ENCODE measurements at places on chromosomes 6 and 20.

DNA sequence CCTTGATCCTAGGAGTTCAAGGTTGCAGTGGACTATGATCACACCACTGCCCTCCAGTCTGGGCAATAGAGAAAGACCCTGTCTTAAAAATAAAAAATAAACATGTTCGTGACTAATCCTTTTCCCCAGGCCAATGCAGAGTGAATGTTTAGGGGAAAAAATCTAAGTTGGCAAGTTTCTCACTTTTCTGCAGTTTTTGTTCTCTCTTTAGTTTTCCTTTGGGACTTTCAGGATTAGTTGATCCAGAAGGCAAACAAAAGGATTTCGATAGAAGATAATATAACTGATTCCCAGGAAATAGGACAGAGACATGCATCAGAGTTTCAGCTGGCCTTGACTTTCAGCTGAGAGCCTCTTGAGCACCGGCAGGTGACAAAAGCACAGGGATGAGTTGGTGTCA lies 53.3 kb downstream of the SOD2 start:
- no peak for DNase-seq

DNA sequence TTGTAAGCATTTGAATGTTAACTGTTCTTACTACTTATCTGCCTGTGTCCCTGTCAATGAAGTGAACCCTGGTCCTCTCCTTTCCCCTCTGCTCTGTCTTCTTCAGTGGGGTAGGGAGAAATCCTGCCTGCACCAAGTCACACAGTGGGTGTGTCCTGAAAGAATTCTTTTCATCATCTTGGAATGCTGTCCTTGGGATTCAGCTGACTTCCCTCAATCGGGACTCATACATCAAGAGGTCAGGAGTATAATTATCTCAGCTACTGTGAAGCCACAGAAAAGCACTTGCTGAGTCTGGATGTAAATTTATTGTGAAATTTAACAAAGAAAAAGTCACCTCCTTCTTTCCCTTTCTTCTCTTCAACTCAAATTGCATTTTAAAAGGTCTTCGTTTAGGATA lies 328.5 kb downstream of the SOX4 start:
- DNase-seq: no peak

- no peak for DNase-seq
Measured at GRCh38 chr6:3773678-3774298, 22.3 kb upstream of the PXDC1 start.

DNA sequence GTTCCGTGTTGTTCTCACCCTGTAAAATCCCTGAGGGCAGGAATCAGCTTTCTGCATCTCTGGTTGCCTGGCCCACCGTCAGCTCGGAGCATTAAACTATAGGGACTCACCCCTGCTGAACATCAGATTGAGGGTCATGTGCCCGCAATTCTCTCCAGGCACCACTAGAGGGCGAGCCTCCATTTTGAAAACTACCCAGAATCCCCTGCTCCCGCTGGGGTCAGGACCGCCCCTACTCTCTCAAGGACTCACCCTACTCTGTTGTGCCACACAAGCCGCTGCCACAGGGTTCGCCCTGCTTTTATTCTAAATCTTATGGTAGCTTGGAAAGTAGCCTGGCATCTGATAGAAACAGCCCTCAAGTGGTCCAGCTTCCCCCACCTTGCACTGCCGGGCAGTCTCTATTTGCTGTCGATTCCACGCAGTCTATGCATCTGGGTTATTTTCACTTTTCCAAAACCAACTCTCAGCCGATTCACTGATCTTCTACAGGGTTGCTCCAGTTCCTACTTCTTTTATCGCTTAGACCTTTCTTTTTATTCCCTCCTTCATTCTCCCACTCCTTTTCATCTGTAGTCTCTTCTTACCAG lies 244.1 kb upstream of the QKI start:
- no peak for DNase-seq

- no peak for DNase-seq
Measured at GRCh38 chr6:158009114-158009891, 27.6 kb downstream of the SYNJ2 start.

DNA sequence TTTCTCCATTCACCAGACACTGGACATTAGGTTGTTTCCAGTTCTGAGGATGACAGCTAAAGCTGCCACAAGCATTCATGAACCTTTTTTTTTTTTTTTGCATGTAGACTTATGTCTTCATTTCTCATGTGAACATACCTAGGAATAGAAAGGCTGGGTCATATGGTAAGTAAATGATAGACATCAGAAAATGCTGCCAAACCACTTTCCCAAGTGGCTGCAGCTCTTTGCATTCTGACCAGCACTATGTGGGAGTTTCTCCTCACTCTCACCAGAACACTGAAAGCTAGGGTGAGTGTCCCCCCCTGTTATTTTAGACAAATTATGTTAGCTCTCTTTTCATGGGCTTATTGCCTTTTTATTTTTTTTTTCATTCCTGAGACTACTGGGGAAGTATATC lies 197.5 kb downstream of the OTOR start:
- DNase-seq: no peak

DNA sequence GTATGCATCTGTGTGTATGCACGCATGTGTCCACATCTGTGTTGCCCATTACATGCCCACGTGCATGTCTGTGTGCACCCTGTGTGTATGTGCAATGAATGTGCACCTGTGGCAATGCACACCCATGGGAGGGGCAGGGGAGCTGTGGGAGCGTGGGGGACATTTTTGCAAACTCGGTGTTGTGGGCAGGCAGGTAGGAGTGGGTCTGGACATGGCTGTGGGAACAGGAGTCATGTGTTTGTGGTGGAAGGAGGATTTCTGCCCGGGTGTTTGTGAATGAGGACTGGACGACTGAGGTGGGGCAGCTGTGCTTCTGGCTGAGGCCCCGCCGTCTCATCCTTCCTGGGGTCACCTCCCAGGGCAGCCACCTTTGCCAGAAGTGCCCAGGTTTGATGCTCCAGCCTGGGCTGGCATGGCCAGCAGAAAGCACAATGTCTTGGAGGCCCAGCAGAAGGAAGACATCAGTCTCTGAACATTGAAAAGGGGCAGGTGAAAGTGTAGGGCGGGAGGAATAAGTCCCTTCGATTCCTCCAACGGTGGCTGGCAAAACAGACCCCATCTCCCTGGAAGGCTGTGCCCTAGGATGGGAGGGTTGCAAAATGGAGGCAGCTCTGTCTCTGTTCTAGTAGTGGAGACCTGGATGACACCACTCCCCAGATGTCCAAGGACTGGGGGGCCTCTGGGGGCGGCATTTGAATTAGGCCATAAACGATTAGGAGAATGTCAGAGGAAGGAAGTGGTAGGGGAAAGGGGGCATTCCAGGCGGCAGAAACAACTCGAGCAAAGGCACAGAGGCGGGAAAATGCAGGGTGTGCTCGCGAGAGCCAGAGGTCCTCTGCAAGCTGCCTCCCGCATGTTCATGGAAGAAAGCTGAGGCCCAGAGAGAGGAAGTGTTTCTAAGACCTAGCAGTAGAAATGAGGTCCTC lies 19.1 kb upstream of the ARMC12 start:
- no peak for DNase-seq

- DNase-seq: no peak
Measured at GRCh38 chr20:51092338-51092737, 69.4 kb upstream of the KCNG1 start.

GRCh38 chr20:58008413-58008812 lies 220.0 kb downstream of the ANKRD60 start:
- DNase-seq: no peak

DNA sequence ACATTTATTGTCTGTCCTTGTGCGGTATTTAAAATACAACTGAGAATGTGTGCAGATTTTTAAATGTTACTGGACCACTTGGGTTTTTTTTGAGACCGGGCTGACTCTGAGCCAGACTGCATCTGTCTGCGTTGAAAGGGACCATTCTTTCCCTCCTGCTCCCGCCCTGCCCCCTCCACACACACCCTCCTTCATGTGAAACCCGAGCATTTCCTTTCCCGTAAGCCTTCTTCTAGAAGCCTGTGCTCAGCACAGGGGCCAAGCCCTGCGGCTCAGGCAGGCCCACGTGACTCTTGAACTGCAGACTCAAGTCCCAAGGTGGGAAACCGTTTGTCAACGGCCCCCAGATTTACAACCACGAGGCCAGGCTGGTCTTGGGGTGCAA lies 82.7 kb upstream of the FOXC1 start:
- no peak for DNase-seq

DNA sequence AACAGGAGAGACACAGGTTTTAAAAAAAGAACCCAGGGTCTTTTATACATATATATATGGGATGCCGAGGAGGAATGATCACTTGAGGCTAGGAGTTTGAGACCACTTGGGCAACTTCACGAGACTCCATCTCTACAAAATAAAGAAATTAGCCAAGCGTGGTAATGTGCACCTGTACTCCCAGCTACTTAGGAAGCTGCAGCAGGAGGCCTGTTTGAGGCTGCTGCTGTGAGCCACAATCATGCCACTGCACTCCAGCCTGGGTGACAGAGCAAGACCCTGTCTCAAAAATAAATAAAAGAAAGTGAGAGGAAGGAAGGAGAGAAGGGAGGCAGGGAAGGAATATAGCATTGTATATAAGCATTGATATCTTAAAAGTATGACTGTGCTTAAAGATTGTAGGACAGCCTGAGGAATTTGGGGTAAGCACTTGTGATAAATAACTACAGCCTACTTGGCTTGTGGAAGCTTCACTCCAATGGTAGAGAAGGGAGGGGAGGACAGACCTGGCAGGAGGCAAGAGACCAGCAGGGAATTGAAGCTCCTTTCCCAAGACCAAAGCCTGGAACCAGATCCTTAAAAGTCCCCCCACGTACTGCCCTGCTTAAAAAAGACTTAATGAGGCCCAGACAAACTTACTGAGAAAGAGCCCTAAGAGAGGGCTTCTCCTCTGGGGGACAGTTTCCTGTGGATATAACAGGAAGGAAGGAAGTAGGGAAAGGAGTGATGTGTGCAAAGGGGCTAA lies 2.5 kb upstream of the SNTA1 start:
- no peak for DNase-seq

DNA sequence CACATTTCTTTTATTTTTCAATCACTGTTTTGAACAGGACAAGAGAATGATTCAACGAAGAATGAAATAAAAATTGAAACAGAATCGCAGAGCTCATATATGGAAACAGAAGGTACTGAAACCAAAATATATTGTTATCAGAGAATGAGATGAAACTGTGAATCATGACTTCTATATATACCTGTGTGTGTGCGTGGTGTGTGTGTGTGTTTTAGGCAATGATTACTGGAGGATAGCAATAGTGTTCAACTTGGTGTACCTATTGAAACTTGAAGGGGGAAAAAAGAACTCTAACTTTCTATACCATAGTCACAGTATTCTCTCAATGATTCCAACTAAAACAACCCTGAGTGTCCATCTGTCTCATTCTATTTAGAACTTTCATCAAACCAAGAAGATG lies 586.6 kb downstream of the KIF16B start:
- no peak for DNase-seq

GRCh38 chr20:16147216-16147615 lies 426.0 kb downstream of the KIF16B start:
- DNase-seq: no peak

DNA sequence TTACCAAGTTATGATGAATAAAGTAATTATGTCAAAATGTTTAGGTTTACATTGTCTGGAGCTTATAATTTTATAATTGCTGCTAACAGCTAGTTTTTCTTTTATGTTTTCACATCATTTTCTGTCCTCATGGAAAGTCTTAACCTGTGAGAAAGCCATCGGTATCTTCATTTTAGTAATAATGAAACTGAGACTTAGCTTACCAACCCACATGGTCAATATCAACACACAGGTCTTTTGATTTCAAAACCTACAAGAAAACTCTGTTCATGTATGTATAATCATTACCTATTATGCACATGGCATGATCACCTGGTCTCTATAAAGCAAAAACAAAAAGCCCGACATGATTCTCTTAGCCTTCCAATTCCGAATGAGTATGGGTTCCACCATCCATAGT lies 61.9 kb downstream of the KCNQ5 start:
- DNase-seq: no peak

- no peak for DNase-seq
Measured at GRCh38 chr6:145743332-145743731, 8.0 kb upstream of the EPM2A start.

DNA sequence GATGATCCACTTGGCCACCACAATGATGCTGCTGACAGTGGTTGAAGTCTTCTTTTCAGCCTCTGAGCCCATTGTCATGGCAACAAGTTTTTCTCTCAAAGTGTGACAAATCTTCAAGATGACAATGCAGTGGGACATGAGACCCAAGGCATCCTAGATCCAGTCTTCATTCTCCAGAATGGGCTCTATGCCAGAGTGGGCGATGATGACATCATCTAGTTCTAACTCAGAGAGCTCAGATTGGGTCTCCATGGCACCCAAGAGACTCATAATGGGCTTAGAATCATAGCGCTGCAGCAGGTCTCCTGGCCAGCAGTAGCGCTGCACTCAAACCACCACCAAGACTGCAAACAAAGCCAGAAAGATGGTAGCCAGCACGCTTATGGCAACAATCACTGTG lies 973.6 kb downstream of the EYS start:
- no peak for DNase-seq

DNA sequence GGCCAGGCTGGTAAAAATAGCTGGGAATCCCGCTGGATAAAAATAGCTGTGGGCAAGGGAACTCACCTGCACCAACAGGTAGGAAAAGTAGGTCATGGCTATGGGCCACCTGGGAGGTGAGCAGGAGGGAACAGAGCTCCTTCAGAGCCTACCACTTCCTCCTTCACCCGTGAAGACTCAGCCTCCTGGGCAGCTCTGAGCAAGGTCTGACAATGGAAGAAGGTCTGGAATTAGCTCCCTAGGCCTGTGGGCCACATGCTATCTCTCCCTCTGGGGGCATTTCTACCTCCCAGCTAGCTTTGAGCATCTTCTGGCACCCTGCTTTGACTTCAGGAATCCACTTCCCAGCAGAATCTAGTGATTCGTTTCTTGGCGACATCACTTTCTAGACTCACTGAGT lies 153.9 kb downstream of the MRPL14 start:
- no peak for DNase-seq

DNA sequence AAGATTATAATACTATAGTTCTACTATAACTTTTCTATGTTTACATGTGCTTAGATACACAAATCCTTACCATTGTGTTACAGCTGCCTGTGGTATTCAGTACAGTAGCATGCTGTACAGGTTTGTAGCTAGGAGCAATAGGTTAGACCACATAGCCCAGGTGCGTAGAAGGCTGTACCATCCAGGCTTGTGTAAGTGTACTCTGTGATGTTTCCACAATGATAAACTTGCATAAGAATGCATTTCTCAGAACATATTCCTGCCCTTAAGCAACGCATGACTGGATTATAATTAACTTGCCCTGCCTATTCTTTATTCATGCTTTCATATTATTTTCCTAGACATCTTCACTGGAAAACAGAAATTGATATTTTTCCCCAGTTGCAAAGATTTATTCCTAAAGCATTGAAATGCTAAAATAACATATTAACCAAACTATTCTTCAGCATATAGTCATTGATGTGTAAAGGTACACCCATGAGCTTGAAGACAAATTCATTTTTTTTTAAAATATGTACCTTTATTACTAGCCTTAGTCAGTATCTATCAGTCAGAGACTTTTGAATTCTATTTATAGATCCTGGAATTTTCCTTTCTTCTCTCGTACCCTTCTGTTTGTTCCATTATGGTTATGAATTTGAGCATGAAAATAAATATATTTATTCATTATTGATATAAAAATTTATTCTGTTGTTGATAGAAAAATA lies 7.2 kb upstream of the CTAGE9 start:
- DNase-seq: no peak

Measured in AG09309 (cell line).